ENCODE measurements at places on chromosomes 1 and 21.

DNA sequence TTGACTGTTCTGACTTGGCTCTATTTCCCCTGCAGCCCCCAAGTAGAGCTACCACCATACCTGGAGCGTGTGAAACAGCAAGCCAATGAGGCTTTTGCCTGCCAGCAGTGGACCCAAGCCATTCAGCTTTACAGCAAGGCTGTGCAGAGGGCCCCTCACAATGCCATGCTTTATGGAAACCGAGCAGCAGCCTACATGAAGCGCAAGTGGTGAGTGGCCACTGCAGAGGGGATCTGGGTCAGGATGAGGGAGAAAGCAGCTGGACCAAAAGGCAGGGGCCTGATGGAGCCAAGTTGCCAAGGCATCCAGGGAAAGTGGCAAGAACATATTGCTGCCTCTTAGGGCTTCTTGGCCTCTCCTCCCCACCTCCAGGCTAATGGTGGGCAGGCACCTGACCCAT lies 24.1 kb upstream of the TMEM222 start:
- DNase-seq = no peak

- DNase-seq = no peak
Observed at GRCh38 chr1:41751804-41752513, 166.8 kb downstream of the HIVEP3 start.

DNA sequence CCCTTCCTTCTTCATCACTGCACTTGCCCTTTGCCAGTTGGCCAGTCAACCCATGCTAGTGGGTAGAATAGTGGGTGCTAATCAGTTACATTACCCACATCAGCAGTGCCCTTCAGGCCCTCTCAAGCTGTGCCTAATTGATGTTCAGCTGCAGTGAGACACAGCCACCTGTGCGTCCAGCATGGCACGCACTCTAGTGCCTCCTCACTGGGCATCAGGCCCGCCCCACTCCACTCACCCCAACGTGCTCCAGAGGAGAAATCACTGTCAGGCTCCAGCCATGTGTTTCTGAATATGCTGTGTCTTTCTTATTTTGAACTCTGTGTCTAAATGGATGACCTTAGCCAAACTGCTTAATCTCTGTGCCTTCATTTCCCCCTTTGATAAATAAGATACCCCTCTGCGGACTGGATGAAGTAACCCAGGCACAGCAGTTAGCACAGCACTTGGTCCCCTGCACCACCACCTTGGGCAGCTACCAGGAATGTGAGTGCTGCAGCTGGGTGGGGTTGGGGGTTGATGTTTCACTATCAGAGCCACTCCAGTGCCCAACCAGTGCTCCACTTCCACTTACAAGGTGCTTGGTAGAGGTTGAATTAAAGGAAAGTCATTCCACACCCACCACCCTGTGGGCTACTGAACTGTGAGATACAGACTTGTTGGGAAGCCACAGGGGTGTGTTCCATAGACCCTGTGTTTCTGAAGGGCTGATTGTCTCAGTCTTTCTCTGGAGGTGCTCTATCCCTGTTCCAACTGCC lies 8.9 kb upstream of the ADORA3 start:
- DNase-seq = no peak

DNA sequence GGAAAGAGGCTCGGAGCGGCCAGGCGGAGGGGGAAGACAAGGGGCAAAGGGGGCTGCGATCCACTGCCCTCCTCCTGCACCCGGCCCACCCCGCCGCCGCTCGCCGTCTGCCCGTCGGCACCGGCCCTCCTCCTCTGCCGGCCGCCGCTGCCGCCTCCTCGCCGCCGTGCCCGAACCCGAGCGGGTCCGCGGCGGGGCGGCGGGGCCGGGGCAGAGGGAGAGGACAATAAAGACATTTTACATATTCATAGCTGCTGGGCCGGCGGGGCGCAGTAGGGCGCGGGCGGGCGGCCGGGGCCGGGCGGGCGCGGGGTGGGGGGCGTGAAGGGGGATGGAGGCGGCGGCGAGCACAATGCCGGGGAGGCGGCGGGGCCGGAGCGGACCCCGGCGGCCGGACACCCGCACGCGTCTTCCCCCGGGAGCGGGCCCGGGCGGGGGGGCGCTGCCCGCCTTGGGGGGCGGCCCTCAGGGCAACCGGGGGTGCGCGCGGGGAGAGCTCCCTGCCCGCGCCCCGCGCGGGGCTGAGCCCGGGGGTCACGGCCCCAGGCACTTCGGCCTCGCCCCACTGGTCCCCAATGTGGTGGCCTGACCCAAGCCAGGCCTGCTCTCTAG lies 546 bp downstream of the POU2F1 start:
- peak; percentile 14 for DNase-seq

DNA sequence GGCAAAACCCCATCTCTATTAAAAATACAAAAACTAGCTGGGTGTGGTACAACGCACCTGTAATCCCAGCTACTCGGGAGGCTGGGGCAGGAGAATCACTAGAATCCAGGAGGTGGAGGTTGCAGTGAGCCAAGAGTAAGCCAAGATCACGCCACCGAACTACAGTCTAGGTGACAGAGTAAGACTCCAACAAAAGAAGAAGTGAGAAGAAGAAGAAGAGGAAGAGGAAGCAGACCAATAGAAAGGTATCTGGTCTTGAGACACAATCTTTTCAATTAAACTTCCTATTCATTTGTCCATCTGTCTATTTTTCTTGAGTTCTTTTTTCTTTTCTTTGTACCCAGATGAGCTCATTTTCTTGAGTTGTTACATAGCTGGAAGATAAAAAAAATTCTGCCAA lies 55.7 kb upstream of the ACADM start:
- DNase-seq = no peak

- no peak for DNase-seq
Observed at GRCh38 chr1:166169182-166169581, 2.4 kb upstream of the FAM78B start.

DNA sequence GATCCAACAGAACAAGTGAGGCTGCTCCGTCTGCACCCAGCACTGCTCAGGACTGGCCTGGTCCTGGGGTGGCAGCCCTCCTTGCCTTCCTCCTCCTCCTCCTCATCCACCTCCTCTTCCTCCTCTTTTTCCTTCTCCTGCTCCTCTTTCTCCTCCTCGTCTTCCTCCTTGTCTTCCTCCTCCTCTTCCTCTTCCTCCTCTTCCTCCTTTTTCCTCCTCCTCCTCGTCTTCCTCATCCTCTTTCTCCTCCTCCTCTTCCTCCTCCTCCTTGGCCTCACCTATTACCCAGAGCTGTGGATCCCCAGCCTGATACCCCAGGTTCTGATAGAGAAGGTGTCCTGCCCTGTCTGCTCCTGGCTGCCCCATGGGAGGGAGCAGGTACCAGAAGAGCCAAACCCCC lies 16.6 kb upstream of the MFN2 start:
- no peak for DNase-seq

DNA sequence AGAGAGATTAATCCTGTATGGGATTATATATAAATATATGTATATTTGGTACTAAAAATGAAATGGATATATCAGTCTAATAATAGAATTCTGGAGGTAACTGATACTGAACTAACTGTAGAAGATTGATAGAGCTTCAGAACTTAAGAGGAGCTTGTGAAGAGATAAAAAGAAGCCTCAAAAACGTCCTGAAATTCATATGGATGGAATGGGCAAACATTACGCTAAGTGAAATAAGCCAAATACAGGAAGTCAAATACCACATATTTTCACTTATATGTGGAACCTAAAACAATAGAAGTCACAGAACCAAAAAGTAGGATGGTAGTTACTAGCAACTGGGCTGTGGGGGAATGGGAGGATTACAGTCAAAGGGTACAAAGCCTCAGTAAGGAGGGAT lies 36.0 kb upstream of the ADGRL4 start:
- DNase-seq = no peak

GRCh38 chr1:85111695-85112094 lies 63.4 kb upstream of the MCOLN3 start:
- no peak for DNase-seq

DNA sequence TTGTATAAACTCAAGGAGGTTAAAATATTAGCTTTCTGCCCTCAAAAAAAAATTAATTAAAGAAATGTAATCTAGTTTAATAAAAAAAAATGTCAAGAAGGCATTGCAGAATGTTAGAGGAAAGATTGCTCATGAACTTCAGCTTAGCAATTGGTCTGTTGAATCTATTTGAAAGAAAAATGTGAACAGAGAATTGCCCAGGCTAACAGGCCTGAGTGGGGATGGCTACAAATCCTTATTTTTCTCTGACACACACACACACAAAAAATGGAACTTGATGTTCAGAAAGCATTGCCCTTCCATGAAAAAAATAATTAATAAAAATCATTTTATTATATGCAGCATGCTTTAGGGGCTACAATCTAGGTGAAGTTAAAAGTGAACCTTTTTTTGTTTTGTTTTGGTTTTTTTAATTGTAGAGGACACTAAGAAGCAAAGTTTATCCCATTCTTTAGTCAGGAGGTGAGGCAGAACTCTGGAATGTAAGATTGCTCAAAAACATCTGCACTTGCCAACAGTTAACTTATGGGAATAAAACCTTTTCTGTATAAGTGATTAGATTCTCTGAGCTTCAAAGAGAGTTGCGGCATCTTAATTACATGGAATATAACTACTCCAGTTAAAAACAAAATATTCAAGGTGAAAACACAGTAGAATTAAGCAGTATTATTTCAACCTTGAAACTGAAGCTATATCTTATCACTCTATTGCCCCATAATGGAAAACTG lies 658.5 kb upstream of the ADGRL2 start:
- DNase-seq = no peak

- no peak for DNase-seq
Observed at GRCh38 chr1:28480308-28480707, 25.5 kb upstream of the RCC1 start.

DNA sequence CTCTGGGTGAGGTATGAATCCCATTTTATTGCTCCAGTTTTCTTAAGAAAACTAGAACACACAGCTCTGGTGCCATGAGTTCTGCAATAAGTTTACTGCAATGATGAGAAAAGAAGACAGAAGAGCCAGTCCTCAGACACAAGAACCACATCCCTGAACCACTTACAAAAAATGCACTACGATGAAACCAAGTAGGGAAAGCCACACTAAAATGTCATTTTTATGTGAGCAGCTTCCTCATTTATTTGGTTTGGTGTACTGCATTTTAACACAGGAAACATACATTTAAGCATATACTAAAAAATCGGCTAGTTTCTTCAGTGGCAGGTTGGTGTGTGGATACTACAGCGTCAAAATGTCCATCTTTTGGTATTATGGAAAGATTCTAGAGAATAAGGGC lies 95.9 kb downstream of the PTPN14 start:
- no peak for DNase-seq

DNA sequence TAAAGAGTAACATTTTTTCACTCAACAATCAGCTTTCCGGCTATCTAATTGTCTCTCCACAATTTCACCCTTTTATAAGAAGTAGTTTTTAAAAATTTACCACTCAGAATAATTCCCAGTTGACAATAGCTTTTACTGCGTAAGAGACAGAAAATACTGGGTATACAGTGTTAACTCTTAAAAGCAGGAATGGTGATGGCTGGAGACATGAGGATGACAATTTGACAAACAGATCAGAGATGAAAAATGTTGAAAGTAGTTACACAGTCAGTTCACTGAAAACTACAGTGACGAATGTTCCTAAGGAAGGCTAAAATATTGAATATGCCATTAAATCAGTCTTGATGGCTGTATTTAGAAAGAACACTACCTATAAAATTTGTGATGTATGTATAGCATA lies 1146.8 kb upstream of the B3GALT2 start:
- DNase-seq = no peak

- DNase-seq = no peak
Observed at GRCh38 chr1:182406012-182406411, 5.5 kb upstream of the TEDDM1 start.

- no peak for DNase-seq
Observed at GRCh38 chr1:213418268-213419071, 367.4 kb downstream of the RPS6KC1 start.

GRCh38 chr1:91553177-91553591 lies 52.5 kb downstream of the CDC7 start:
- DNase-seq = no peak

DNA sequence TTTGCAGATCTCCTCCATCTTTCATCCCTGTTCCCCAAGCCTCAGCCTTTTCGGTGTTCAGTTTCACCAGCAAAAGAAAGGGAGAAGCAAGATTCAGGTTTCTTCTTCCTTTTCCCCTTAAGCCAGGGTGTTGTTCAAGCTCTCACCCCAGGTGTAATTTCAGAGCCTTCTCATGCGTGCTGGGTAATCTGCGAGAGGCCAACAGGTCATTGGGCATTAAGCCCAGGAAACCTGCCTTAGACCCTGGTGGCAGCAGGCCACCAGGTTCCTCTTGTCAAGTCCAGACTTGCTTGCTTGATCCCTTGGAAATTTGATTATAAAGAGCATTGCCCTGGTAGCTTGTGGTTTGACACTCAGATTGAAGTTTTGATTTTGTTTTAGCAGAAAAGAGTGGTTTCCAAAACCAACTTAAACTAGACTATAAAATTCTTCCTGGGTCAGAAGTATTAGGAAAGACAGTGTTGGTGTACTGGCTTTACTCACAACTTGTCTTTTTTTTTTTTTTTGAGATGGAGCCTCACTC lies 6.9 kb downstream of the AKR1A1 start:
- no peak for DNase-seq

GRCh38 chr1:153967107-153967999 lies at the start of gene CREB3L4:
TSS of gene CREB3L4 (plus strand) at chr1:153967902. CDS start at chr1:153968526, 624 bp downstream.
- peak; percentile 91 for DNase-seq

DNA sequence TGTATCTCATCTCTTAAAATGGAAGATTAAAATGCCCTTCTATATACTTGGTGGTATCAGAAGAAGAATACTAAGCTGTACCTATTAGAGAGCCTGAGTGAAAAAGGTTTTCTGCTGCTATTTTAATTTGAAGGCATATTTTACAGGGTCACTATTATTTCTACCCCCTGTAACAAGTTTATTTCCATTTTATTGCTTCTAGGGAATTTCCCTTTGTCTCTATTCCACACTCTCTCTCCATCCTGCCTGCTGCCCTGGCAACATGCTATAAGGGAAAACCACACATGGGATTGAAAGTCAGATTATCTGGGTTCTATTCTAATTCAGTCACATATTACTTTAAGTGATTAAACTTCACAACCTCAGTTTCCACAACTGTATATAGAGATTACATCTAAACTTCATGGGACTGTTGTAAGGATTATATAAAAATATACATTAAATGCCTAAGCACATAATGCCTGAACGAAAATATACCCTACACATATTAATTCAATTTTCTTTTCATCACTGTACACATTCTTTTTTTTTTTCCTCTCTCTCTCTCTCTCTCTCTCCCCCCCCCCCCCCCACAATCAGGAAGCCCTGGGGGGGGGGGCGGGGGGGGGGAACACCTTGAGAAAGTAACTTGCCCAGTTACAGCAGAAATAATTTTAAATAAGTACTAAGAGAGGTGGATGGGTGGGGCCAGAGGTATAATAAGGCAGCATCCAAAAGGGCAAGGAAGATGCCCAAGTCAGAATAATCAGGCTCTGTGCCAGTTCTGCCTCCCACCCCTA lies 51.5 kb downstream of the LUZP1 start:
- no peak for DNase-seq

Data from head of caudate nucleus (tissue), 42 donors.